IPS DF 6.9 (cell line): ENCODE measurements at places on chromosomes 11 and 22.

DNA sequence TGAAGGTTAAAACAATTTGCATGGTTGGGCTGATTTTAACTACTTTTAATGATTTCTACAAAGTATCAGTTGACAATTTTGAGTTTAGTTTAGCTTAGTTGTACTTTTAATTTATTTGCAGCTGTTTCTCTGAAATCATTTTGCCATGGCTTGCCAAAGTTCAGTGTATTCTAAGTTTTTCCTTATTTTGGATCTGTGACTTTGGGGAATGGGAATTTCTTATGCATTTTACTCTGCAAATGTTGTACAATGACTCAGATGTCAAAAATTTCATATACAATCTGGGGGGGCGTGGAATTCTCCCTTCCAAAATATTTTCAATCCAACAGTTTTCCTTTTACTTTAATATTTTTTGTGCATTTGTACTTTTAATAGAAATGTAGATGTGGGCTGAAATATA is 8.9 kb upstream of the DCHS1 start:
- H3K36me3 ChIP-seq = no peaks in the 10 kb centered on the region
- H3K4me1 ChIP-seq = no peaks in the 10 kb centered on the region
- no peak for DNase-seq
- no peak overlapping the region for H3K27ac ChIP-seq
- no peaks in the 10 kb centered on the region for H3K27me3 ChIP-seq

GRCh38 chr22:42688241-42689211 is 32.1 kb downstream of the A4GALT start:
- H3K36me3 ChIP-seq = no peaks in the 10 kb centered on the region
- no peak overlapping the region for H3K4me3 ChIP-seq
- no peaks in the 10 kb centered on the region for H3K27me3 ChIP-seq
- H3K4me1 ChIP-seq = 0 out of 2 replicates have a peak, but pooled peaks cover 2% of the 10 kb centered on the region
- H3K27ac ChIP-seq = no peak overlapping the region

DNA sequence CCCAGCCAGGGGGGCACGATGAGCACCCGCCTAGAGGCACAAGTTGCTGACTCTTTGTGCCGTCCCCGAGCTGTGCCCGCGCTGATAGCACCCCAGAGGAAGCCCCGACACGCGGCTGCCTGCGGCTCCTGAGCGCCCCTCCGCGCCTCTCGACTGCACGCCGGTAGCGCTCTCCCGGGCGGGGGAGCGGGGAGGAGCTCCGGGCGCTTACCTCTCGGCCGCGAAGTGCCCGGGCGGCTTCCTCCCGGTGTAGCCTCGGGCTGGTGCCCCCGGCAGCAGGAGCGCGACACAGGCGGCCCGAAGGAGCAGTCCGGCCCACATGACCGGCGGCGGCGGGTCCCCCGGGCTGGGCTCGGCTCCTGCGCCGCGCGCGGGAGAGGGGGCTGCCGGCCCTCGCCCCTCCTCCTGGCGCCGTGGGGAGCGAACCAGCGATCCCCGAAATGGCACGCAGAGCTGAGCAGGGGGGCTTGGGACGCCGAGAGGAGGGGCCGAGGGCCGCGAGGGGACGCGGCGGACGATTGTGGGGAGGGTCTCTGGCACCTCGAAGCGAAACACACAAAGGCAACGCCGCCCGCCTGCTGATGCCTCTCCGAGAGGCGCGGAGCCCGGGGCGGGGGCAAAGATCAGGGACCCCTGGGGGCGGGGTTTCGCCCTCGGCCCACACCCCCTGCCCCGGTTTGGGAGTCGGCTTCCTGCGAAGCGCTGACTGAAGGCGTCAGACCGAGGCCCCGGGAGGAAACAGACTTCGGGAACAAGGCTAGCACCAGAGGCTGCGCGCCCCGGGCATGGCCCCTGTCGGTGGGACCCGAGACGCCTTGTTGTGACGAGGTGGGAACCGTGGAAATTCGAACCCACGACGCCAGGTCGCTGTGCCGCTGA is at the start of gene VWCE:
VWCE (minus strand) TSS at position 600 of the 879 bp plus-strand sequence; CDS start at position 321, 279 bp downstream.
- H3K36me3 ChIP-seq = peaks cover 2% of the 10 kb centered on the region
- no peak for DNase-seq
- H3K27ac ChIP-seq = no peak within 1 kb of the TSS
- H3K4me1 ChIP-seq = peaks cover 5% of the 10 kb centered on the region

DNA sequence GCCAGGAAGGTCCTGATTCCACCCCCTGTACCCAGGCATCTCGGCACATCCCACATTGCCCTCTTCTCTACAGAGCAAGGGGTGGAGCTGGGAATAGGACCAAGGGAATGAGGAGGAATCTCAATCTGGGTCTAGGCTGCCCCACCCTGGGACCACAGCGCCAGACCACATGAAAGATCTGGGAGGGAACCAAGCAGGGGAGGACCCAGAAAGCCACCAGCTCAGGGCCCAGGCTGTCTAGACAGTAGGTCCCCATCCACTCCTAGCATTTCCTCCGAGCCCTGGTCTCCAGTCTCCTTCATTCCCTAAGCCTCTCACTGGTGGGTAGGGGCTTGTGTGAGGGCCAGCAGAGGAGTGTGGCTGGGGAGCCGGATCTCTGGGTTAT is 11.6 kb downstream of the PHLDB1 start:
- no peak for DNase-seq
- no peaks in the 10 kb centered on the region for H3K27me3 ChIP-seq
- no peak overlapping the region for H3K27ac ChIP-seq
- H3K4me1 ChIP-seq = peaks cover 20% of the 10 kb centered on the region; the same call in 1 of the 2 replicates

- no peak overlapping the region for H3K27ac ChIP-seq
- H3K36me3 ChIP-seq = no peaks in the 10 kb centered on the region
- H3K27me3 ChIP-seq = no peaks in the 10 kb centered on the region
- 0 out of 2 replicates have a peak, but pooled peaks cover 3% of the 10 kb centered on the region for H3K4me1 ChIP-seq
- no peak for DNase-seq
These were observed 125.7 kb downstream of the WT1 start for GRCh38 chr11:32309530-32310213.
